ENCODE measurements at places on chromosomes 6 and 20. TPM values are rescaled to one million over a fixed set of nuclear protein-coding genes. Genes with fewer than 3 reads are reported as not detected.

The PRELID3B gene
- total RNA-seq, result 86.1 TPM

The CNR1 gene
- total RNA-seq, result 15.4 TPM

The KCNK16 gene
- not detected for total RNA-seq

The C6orf163 gene
- total RNA-seq, result 1.4 TPM

The SLC22A3 gene
- total RNA-seq, result 0.05 TPM

The C6orf118 gene
- total RNA-seq, result not detected

The GGTLC1 gene
- total RNA-seq, result not detected

DNA sequence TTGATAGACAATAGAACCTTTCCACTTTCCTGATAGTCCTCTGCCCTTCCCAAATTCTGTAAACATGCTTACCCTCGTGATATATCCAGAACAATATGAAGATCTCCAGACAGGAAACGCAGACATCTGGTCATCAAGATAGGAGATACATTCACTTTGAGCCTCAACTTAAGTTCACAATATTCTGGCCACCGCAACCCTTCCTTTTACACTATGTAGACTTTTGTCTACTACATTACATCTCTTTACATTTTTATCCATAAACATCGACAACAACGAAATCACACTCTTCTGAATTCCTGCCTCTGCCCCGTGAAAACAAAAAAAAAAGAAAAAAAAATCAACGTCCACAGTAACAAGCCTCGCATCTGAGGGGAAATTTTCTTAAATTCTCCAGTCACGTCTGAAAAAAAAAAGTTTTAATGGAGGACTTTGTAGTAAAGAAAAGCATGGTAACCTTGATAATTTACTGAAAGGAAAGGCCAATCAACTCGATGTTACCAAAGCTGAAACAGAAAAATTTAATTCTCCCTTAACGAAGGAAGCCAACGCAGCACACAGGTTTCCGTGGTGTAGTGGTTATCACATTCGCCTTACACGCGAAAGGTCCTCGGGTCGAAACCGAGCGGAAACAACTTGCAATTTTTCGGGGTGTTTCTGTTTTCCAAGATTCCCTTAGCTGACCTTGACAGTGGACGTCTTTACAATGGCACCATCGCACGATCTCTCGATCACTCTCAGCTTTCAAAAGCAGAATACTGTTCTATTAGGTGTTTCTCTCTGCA is 21.8 kb downstream of the POM121L2 start:
- peak; percentile 40 for DNase-seq

GRCh38 chr6:155042983-155043382 is 47.9 kb downstream of the TIAM2 start:
- no peak for DNase-seq

- DNase-seq, result no peak
These were observed 287.3 kb upstream of the PLN start for GRCh38 chr6:118260833-118261232.

DNA sequence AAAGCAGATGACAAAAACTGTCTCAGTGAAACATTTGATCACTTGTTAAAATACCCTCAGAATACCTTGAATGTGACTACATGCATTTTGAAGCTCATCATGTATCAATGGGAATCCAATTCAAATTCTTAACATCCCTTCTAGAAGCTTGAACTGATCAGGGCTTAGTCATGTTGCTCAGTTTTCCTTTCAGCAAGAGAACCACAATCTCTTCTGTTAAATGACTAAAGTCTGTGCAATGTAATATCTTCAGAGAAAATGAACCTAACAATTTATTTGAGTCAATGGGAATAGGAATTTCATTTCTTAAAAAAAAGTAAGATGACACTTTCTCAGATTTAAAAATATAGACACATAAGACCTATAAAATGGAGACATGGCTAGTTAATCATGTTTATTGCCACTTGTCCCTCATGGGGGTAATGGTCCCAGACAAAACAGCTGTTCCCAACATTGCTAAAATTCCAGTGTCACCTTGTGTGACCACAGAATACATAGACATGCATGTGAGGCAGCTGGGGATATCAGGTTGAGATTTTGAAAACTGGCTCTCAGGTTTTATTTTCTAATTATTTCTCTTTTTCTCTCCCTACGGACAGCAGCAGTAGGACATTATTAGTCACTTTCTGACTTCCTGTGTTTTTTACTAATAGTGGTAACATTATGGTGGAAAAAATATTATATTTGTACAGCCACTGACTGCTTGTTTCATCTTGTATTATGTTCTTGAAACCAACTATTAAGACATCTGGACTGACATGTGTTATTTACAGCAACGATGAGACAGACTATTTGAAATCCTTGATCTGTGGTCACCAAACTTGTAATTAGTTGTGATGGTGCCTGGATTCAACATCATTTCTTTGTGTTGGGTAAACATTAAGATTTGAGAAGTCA is 192.5 kb downstream of the COL9A1 start:
- DNase-seq, result no peak

- DNase-seq, result no peak
These were observed 198.8 kb upstream of the OPRM1 start for GRCh38 chr6:153840039-153840850.

- DNase-seq, result no peak
These were observed 10.2 kb downstream of the ADNP start for GRCh38 chr20:50920997-50921396.

DNA sequence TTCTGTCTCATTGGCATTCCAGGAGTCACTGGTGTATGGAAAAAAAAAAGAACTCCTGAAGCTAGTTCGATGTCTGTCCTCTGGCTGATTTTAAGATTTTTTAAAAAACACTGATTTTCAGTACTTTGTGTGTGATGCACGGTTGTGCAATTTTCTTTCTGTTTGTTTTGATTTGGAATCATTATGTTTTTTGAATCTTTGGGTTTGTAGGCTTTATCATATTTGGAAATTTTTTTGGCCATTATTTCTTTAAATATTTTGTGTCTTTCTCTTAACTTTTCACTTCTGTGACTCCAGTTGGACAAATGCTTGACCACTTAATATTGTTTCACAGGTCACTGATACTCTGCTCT is 327.2 kb downstream of the BCKDHB start:
- no peak for DNase-seq

DNA sequence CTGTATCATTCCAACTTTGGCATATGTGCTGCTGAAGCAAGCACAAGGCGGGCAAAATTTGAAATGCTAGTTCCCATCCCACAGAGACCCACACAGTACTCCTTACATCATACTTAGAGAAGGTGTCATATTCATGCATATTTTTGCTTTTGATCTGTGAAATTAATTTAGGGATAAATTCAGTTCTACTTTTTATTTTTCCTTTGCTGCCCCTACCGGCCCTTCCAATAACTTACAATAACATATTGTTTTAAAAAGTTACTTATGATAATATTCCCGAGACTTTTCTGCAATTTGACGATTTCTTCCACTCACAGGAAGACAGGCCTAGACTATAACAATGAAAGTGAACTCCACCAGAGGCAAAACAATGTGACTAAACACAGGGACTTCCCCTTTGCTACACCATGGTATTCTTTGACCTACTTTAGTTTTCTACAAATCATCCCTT is 35.0 kb downstream of the SESN1 start:
- DNase-seq, result no peak

- no peak for DNase-seq
These were observed 129.8 kb downstream of the HDGFL1 start for GRCh38 chr6:22699151-22699550.

GRCh38 chr6:137903933-137904821 is 37.1 kb downstream of the TNFAIP3 start:
- DNase-seq, result no peak

DNA sequence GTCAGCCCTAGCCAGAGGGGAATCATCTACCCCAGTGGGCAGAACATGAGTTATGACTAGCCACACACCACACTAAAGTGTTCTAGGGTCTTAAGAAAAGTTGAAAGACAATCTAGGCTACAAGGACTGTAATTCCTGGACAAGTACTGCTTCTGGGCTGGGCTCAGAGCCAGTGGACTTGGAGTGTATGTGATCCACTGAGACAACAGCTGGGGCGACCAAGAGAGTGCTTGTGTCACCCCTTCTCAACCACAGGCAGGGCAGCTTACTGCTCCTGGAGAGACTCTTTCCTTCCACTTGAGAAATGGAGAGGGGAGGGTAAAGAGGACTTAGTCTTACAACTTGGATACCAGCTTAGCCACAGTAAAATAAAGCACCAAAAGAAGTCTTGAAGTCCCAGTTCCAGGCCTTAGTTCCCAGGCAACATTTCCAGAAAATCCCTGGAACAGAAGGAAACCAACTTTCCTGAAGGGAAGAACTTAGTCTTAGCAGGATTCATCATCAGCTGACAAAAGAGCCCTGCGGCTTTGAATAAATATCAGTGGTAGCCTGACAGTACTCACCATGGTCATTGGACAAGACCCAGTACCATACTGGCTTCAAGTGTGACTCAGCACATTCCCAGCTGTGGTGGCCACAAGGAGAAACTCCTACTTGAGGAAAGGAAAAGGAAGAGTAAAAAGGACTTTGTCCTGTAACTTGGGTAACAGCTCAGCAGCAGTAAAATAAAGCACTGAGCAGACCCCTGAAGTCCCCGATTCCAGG is 355.1 kb upstream of the ADGRB3 start:
- DNase-seq, result no peak

DNA sequence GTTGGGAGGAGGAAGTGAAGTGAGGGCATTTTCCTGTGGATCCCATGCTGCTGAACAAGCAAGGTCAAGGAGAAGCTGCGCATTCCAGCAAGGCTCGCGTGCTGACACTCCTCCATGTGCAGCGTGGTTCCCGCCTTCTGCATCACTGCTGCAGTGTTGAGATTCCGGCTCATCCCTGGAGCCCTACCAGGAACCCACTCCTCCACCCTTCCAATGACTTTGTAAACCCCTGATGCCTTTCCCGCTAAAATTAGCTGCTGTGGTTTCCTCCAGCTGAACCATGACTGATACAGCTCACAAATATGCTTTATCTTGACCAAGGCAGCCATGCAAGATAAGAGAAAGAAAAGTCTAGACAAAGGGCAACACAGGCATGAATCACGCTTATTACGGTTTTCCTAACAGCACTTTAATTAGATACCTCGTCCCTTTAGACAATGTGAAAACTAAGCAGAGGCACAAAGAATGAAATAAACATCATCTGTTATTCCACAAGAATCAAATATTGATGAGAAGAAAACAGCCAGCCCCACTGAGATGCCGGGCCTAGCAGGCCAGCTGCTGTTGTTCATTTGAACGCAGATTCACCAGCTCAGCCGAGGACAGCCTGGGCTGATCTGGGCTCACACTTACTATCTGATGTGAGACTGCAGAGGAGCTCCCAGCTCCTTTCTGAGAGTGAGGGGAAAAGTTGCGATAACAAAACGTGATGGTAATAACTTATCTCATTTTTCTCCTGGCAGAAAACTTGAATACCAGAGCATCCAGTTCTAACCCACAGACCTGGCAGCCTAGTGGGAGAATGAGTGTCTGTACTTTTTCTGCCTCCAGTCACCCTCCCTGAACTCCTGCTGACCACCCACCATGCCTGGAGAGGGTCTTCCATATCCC is 14.2 kb upstream of the BNIP5 start:
- DNase-seq, result no peak

GRCh38 chr6:138527411-138528088 is 28.3 kb upstream of the NHSL1 start:
- no peak for DNase-seq

GRCh38 chr6:108157234-108157980 is 8.4 kb upstream of the NR2E1 start:
- no peak for DNase-seq

- DNase-seq, result no peak
These were observed 109.8 kb upstream of the SCAF8 start for GRCh38 chr6:154623391-154623790.

- no peak for DNase-seq
These were observed 40.3 kb upstream of the XRN2 start for GRCh38 chr20:21262812-21263211.

DNA sequence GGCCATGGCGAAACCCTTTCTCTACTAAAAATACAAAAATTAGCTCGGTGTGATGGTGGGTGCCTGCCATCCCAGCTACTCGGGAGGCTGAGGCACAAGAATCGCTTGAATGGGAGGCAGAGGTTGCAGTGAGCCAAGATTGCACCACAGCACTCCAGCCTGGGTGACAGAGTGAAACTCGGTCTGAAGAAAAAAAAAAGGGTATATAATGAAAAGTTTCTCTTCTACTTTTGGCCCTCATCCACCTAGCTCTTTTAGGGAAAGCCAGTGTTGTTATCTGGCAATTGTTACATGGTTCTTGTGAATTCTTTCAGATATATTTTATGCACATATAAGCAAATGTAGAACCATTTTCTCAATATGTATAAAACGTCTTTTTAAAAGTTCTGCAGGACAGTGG is 19.0 kb downstream of the KIF3B start:
- no peak for DNase-seq

DNA sequence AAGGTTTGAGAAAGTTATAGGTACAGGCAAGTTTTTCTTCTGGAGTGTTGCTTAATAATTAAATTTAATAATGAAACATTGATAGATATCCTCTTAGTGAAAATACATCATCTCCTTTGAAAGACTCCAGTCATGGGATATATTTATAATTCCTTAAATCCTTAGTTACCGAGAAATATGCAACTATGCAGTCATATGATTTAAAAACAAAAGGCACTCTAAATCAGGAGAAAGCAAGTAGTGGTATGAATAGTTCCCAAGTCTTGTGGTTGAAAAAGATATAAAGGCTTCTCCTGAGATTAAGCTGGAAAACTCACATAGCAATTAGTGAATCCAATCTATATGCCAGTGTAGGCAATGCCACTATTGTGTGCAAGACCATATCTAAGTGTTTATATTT is 475.4 kb downstream of the EYS start:
- no peak for DNase-seq

DNA sequence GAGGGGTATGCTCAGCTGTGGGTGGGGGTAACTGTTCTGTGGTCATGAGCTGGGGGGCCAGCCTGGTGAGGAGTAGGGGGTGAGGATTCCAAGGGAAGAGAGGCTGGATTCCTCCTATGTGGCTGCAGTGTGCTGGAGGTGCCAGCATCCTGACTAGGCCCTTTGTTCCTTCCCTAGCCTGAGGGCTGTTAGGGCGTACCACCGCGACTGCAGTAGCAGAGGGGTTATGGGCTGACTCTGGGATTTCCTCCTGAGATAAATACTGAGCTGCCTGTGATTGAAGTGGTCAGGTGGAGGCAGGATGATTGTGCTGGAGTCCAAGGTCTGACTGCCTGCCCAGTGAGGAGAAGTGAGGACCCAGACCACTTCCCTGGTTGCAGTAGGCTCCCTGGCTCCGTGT is 205.3 kb downstream of the ADGRG6 start:
- no peak for DNase-seq

Data from GM12878 (cell line).